ENCODE measurements at places on chromosomes 4 and X.

DNA sequence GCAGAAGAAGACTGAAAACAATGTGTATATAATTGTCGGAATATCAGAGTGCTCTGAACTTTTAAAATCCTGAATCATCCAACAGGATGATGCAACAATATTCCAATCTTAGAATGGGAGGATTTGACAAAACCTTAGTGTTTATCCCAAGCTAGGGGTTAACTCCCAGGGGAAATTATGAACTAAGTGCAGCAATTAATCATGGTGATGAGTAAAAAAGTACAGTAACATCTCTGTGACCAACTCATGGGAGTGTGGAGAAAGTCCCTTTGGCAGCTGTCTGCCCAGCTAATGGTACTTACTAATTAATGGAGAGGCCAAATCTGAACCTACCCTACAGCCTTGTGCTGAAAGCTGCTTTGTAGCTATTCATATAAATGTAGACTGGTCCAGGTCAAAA, 257.6 kb upstream of the DDX53 start:
- no peak for DNase-seq

DNA sequence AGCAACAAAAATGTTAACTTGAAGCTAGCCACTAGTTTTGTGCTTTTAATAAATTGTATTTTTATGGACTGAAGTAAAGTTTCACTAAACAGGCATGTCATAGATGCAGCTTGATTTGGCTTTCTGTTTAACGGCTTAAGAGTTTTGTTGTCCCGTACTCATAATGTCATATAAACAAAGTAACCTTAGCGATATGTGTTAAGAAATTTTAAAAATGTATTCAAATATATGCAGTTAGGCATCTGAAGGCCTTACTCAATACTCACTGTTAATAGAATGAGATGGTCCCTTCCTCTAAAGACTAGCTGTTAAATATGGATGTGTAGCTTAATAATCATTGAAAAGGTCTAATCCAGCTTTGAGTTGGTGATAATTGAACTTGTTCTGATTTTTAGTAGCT, 1.0 kb upstream of the SCLT1 start:
- no peak for DNase-seq

GRCh38 chr4:17309567-17310268, 202.2 kb downstream of the QDPR start:
- no peak for DNase-seq

- no peak for DNase-seq
Observed at GRCh38 chrX:123487236-123487635, 245.6 kb downstream of the THOC2 start.

DNA sequence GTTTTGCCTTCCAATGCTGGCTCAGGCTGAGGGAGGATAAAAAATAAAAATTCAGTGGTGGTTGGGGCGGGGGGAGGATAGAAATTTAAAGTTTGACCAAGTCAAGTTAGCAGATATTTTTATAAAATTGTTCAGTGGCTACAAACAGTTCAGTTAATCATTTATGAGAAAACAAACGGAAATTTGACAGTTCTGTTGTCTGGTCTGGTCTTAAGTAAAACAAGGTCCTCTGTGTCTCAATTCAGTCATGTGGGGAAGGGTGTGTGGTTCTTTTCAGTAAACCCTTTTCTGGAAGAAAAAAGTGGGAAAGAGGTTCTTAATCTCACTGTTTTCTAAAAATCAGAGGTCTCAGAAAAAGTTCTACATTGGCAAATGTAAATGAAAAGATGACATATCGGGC, 409.1 kb upstream of the SPANXN4 start:
- DNase-seq: no peak

GRCh38 chr4:181364504-181364903, 878.7 kb upstream of the TENM3 start:
- DNase-seq: no peak

GRCh38 chr4:7320206-7320797, 114.4 kb downstream of the PSAPL1 start:
- no peak for DNase-seq

DNA sequence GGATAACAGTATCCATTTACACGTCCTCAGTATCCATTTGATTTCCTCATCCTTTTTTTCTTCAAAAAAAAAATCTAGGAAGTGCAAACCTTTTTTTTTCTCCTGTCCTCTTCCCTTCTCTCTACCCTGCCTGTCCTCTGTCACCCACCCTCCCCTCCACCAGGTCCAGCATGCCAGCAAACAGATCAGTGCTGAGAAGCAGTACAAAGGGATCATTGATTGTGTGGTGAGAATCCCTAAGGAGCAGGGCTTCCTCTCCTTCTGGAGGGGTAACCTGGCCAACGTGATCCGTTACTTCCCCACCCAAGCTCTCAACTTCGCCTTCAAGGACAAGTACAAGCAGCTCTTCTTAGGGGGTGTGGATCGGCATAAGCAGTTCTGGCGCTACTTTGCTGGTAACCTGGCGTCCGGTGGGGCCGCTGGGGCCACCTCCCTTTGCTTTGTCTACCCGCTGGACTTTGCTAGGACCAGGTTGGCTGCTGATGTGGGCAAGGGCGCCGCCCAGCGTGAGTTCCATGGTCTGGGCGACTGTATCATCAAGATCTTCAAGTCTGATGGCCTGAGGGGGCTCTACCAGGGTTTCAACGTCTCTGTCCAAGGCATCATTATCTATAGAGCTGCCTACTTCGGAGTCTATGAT, 1.7 kb downstream of the SLC25A4 start:
- no peak for DNase-seq

DNA sequence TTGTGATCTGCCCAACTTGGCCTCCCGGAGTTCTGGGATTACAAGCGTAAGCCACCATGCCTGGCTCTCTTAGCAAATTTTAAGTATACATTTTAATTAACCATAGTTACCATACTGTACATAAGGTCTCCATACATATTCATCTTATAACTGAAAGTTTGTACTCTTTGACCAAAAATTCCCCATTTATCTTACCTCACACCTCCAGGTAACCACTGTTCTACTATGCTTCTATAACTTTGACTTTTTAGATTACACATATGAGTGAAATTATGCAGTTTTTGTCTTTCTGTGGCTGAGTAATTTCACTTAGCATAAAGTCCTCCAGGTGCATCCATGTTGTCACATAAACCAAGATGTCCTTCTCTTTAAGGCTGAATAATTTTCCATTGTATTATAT, 17.4 kb downstream of the C4orf51 start:
- no peak for DNase-seq

GRCh38 chr4:168769837-168770236, 240.2 kb downstream of the CBR4 start:
- no peak for DNase-seq

GRCh38 chrX:39519030-39519488, 578.7 kb downstream of the BCOR start:
- no peak for DNase-seq

GRCh38 chr4:142567199-142567598, 278.9 kb downstream of the INPP4B start:
- no peak for DNase-seq

DNA sequence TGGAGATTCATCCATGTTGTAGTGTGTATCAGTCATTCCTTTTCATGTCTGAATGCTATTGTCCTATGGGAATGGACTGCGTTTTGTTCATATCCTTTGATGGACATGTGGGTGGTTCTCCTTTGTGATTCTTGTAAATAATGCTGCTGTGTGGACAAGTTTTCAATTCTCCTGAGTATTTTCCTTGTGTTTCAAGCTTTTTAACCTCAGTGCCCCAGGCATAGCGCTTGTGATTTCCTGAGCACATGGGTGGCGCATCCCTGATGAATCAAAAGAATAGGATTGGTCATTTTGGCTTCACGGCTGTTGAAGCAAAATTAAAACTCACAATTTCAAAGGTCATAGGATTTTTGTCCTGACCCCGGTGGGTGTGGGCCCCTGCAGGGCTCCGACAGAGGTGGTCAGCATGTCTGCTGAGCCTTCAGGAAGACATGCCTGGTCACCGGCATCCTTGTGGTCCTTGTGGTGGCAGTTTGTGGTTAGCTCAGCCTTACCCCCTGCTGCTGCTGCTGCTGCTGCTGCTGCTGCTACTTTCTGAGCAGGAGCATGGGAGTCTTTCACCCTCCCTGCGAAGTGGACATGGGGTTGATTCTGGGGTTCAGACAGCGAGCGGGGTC, 30.0 kb downstream of the SHROOM2 start:
- no peak for DNase-seq
